Hematopoietic multipotent progenitor cell (in vitro differentiated cells): ENCODE measurements at places on chromosomes 6 and 20. TPM values are rescaled to one million over a fixed set of nuclear protein-coding genes. Genes with fewer than 3 reads are reported as not detected.
A peak's percentile ranks its signal among the peaks of the same experiment; 100 is the strongest.

The CABLES2 gene
- total RNA-seq: 3.2 TPM

The PHACTR2 gene
- total RNA-seq: 15.1 TPM

The SLC17A9 gene
- 28.8 TPM for total RNA-seq

The SLA2 gene
- 19.4 TPM for total RNA-seq

The MEP1A gene
- not detected for total RNA-seq

The DCBLD1 gene
- total RNA-seq: 0.81 TPM

The MAK gene
- 0.27 TPM for total RNA-seq

The TSBP1 gene
- not detected for total RNA-seq

GRCh38 chr6:47655719-47656595, 42.4 kb upstream of the ADGRF4 start:
- peak; percentile 47 for DNase-seq

DNA sequence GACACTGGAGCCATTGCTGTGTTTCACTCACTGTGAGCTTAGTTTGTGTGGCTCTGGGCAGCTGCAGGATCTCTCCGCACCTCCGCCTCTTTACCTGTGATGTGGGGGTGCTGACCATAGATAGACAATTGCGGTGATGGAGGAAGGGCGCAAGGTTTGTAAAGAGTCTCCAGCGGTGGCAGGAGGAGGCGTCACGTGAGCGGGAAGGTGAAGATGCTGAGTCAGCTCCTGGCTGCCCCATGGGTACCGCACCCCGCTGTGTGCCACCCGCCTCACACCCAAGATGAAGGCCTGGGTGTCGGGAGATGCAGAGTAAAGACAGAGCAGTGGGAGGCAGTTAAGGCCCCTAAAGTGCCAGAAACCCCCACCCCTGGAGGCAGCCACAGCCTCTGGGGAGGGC, 9.0 kb upstream of the KCNQ2 start:
- no peak for DNase-seq

GRCh38 chr20:52104546-52105441, 86.8 kb downstream of the ZFP64 start:
- DNase-seq: no peak

DNA sequence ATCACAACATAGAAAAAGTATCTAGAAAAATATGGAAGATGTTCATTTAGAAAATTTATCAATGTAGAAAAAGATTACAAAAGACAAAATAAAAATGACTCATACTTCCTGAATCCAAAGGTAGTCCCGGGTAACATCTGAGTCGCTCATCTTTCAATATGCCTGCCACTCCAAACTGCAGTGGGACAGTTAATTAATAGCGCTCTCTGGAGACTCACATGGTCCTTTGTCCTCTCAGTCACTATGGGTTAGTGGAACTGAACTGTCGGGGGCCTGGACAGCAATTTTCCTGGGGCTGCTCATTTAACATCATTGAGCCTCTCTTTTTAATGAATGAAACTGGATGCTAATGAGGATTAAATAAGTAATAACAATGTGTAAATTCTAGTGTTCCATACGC, 103.4 kb downstream of the MAP3K4 start:
- no peak for DNase-seq

GRCh38 chr6:126718600-126719327, 378.8 kb downstream of the CENPW start:
- no peak for DNase-seq

DNA sequence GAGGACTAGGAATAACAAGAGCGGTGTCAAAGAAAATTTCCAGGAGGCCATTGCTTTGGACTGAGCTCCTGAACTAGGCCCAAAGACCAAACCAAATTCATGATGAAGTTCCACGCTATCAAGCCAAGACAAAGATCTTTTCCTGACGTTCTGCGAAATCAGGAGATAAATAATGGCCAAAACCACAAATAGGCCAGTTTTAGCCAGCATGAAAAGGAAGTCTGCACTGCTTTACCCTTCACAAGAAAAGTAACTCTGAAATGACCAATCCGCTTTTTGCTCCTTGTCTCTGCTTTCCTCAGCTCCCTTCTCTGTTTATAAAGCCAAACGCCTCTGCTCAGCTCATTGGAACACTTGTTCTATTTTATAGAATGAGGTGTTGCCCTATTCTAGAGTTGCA, 6.7 kb downstream of the NCOA5 start:
- DNase-seq: no peak

DNA sequence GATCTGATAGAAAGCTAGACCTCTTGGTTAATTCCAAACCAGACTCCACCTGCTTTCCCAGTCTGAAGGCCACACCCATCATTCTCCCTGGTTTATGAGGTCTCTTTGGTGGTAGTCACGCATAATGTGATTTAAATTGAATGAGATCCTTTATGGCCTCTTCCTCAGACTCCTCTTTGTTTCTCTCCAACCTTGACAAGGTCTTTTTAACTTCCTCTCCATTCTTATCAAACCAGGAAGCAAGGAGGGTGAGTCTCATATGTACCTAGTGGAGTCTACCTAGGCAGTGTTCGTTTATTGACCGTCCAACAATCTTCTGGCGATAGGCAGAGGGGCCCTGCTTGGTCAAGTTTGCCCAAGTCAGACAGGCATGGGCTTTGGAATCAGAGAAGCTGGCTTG, 184.2 kb upstream of the LAMP5 start:
- DNase-seq: no peak

GRCh38 chr6:38848760-38849159, 133.6 kb downstream of the DNAH8 start:
- no peak for DNase-seq

DNA sequence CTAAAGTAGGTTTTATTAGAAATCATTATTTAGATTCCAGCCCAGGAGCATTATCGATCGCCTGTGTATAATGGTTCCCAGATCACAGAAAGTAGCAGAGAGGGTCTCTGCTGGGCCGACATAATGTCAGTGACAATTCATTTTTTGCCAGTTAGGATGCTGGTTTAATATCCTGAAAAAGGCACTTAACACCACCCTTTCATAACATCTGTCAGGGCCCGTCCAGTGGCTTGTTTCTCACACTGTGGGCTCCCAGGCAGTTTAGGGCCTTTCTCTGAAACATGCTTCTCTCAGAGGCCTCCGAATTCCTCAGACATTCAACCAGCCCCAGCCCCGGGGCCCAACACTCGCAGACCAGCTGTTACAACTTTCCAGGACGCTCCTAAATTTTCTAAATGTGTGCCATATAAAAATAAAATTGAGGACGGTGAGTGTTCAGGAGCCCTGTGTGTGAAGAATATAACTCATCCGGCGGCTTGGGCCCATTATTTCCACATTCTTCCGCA, 108.6 kb upstream of the EYA4 start:
- DNase-seq: no peak

DNA sequence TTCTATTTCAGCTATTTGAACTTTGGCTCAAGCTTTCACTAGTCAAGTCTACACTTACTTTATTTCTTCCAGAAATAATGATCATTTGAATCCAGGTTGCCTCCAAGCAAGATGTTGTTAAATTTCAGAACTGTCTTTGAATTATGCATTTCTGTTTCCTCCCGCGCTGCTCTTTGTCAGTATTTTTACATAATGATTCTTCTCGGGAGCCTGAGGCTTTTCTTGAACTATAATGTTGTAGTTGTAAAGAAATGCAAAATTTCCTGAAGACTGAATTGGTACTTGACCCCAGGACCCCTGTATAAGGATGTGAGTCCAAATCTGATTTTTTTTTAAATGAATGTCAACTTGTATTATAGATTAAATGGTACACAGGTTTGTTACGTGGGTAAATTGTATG, 80.4 kb downstream of the ARMC2 start:
- DNase-seq: no peak

GRCh38 chr6:7572213-7572943, 17.6 kb upstream of the SNRNP48 start:
- no peak for DNase-seq

GRCh38 chr6:43657221-43657802, 12.5 kb downstream of the RSPH9 start:
- no peak for DNase-seq

- no peak for DNase-seq
Observed at GRCh38 chr6:108365478-108365877, 70.6 kb downstream of the AFG1L start.

DNA sequence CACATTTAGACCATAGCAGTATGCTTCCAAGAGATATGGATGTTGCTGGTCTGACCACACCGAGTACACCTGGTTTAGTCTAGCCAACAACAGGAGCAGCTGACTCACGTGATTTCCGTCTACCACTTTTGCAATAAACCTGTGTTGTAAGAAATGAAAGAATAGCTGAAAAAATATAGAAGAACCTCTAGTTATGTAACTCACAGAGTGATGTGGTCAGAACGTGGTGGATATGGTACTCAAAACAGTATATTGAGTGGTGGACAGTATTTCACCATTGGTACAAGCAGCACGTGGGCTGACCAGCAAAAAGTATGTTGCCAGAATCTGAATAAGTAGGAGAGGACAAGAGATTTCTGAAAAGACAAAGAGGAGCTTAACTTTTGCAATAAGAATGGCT, 226.9 kb downstream of the TBC1D7 start:
- no peak for DNase-seq

DNA sequence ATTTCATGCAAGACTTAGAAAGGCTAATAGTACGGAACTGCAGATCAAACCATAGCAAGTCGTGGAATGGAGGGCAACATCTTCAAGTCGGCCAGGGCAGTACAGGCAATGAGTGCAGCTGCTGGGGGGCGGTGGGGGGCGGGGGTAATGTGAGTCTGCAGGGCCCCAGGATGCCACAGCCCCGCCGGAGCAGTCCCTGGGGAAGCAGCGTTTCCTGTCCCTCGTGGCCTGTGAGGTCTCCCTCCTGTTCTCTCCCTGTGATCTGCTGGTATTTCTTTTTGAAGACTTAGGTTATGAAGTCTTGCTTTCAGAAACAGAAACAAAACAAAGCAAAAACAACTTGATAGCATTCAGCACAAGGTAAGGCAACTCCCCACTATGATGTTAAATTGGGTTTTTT, 351.9 kb downstream of the FOXA2 start:
- DNase-seq: no peak

DNA sequence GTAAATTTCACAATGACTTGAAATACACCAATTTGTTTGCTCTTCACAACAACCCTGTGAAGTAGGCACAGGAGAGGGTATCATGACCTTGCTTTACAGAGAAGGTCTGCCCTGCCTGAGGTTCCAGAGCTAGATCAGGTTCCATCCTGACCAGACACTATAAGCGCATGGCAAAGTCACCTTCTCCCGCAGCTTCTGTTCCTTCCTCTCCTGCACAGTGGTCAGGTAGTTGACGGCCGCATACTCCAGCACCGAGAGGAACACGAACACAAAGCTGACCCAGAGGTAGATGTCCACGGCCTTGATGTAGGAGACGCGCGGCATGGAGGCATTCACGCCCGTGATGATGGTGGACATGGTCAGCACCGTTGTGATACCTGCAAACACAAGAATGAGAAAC, 34.3 kb downstream of the PM20D2 start:
- DNase-seq: no peak

GRCh38 chr6:121759370-121759769, 323.9 kb downstream of the GJA1 start:
- no peak for DNase-seq

GRCh38 chr20:11124849-11125505, 451.2 kb upstream of the JAG1 start:
- peak; percentile 33 for DNase-seq

DNA sequence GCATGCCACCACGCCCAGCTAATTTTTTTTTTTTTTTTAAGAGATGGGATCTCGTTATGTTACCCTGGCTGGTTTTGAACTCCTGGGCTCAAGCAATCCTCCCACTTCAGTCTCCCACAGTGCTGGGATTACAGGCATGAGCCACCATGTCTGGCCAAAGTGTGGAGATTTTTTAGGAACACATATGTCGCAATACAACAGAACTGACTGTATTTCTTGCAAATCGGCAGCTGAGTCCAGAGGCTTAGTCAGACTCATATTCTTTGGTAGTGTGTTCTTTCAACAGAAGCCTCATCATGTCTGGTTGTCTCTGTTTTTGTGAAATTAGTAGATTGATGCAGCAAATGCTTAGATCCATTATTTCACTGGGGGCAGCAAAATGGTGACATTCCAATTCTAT, 23.9 kb upstream of the CD164 start:
- no peak for DNase-seq

GRCh38 chr6:168926306-168926705, 327.3 kb downstream of the THBS2 start:
- DNase-seq: no peak

DNA sequence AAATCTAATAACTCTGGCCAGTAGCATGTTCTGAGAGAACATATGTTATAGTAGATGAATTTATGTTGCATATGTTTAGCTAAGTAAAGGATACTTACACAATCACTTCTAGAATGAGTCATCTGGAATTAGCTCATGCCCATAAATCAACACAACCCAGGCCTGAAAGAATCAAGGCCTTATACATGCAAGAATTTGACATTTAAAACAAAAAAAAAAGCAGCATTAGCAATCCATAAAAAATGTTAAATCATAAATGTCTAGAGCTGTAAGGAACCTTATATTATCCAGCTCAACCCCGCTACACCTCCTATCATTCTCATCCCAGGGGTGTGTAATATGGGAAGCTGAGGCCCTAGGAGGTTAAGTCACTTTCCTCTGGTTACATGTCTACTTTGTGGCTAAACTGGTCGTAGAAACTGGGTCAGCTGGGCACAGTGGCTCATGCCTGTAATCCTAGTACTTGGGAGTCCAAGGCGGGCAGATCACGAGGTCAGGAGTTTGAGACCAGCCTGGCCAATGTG, 105.2 kb upstream of the CARMIL1 start:
- no peak for DNase-seq

GRCh38 chr6:21972516-21972915, 324.3 kb downstream of the PRL start:
- no peak for DNase-seq

DNA sequence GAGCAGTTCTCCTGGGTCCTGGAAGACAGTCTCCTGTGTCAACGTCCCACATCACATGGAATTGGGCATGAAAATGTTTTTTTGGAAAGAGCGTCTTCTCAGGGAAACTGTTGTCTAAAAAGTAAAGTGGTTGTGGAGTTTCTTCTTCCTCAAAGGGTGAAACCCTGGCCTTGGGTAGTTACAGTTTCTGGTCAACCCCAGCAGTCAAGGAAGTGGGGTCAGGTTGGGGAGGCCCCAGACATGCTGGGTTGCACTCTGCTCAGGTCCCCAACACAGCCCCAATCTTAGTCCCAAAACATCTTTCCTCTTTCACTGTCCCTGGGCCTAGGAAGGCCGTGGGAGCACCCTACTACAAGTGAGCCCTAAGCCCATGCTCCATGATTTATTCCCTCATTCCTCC, 996 bp upstream of the NFKBIE start:
- no peak for DNase-seq

- DNase-seq: no peak
Observed at GRCh38 chr6:33947047-33947446, 143.2 kb upstream of the MLN start.
